ENCODE measurements at places on chromosomes 3 and 15. TPM values are rescaled to one million over a fixed set of nuclear protein-coding genes. Genes with fewer than 3 reads are reported as not detected.

DNA sequence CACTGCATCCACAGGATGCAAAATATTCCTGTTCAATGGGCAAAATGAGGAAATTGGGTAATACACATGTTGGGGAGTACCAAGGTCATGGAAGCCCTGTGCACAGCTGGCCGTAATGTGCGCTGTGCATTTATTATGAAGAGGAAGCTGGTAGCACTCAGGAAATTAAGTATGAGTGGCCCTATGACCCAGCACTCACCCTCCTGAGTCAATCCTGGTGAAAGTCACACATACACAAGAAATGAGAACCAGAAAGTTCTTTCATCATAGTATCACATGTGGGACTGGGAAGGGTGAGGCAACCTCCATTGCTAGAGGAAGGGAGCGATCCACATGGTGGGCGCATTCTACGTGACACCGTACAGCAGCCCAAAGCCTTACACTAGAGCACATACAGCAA, 11.4 kb upstream of the PRR20G start:
- no peak overlapping the region for H3K4me3 ChIP-seq
- no peaks in the 10 kb centered on the region for H3K36me3 ChIP-seq
- H3K27me3 ChIP-seq, result no peaks in the 10 kb centered on the region
- H3K4me1 ChIP-seq, result peaks cover 2% of the 10 kb centered on the region

Gene EPHB3
- 2.2 TPM for polyA plus RNA-seq

Gene RARB
- 0.06 TPM for polyA plus RNA-seq

GRCh38 chr15:44092221-44092620, 102.8 kb downstream of the FRMD5 start:
- no peak overlapping the region for H3K27ac ChIP-seq
- H3K4me1 ChIP-seq, result peaks cover 25% of the 10 kb centered on the region
- DNase-seq, result no peak
- H3K27me3 ChIP-seq, result no peaks in the 10 kb centered on the region

DNA sequence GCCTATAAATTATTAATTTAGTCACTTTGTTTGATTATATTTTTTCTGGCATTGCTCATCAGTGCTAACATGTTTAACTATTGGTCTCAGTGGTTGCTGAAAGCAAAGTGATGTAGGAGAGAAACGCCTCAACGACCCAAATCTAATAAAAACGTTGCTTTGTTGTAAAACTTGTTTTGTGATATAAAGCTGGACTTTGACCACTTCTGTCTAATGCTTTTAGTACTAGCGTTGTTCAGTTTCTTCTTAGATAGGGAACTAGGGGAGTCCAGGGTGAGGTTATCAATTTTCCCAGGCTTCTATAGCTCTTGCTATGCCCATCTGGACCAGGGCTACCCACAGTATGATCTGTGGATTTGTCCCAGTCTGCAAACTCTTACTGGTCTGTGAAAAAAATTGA, 80.6 kb upstream of the TBC1D5 start:
- H3K4me3 ChIP-seq, result no peak overlapping the region
- no peaks in the 10 kb centered on the region for H3K36me3 ChIP-seq
- H3K27me3 ChIP-seq, result no peaks in the 10 kb centered on the region
- DNase-seq, result no peak
- H3K4me1 ChIP-seq, result no peaks in the 10 kb centered on the region

DNA sequence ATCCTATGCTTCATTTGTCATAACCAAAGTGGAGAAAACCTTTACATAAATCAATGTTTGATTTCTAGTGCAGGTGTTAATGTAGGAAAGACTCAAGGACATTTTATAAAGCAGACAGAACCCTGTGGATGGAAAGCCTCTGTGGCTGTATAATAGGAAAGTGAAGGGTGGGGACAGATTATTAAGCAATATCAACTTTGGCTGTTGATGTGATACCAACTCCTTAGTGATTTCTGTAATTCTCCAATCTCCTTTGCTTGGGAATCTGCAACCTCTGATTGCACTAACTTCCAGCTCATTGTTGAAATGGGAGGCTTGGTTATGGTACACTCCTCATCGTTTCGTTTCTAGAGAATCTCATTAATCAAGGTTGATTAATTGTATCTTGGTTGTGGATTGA, 29.3 kb upstream of the ADGRG7 start:
- DNase-seq, result no peak
- H3K27me3 ChIP-seq, result no peaks in the 10 kb centered on the region
- H3K4me3 ChIP-seq, result no peak overlapping the region
- no peak overlapping the region for H3K27ac ChIP-seq

- H3K27me3 ChIP-seq, result peaks cover 74% of the 10 kb centered on the region
- no peak for DNase-seq
- H3K27ac ChIP-seq, result no peak overlapping the region
- H3K36me3 ChIP-seq, result no peaks in the 10 kb centered on the region
- H3K4me3 ChIP-seq, result no peak overlapping the region
Observed at GRCh38 chr15:59993041-59993750, 10.9 kb upstream of the FOXB1 start.

Gene FETUB
- 0.25 TPM for polyA plus RNA-seq

DNA sequence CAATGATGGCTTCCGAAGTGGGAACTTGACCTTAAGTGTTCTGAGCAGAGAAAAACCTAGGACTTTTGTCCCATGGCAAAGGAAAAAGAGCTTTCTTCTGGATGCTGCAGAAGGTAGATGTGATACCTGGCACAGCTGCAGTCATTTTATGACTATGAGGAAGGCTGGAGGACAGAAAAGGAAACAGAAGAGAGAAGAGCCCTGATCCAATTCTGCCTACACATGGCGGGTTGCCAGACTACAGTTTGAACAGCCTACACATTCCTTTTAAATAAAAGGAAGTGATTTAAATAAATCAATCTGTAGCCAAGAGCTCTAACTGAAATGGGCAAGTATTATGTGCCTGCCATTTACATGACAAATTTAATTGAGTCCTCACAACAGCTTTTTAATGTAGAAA, 43.6 kb upstream of the CHRNB4 start:
- no peak overlapping the region for H3K27ac ChIP-seq
- peaks cover 7% of the 10 kb centered on the region for H3K4me1 ChIP-seq
- H3K4me3 ChIP-seq, result no peak overlapping the region
- H3K27me3 ChIP-seq, result no peaks in the 10 kb centered on the region

Gene CELSR3
- polyA plus RNA-seq, result 0.25 TPM

DNA sequence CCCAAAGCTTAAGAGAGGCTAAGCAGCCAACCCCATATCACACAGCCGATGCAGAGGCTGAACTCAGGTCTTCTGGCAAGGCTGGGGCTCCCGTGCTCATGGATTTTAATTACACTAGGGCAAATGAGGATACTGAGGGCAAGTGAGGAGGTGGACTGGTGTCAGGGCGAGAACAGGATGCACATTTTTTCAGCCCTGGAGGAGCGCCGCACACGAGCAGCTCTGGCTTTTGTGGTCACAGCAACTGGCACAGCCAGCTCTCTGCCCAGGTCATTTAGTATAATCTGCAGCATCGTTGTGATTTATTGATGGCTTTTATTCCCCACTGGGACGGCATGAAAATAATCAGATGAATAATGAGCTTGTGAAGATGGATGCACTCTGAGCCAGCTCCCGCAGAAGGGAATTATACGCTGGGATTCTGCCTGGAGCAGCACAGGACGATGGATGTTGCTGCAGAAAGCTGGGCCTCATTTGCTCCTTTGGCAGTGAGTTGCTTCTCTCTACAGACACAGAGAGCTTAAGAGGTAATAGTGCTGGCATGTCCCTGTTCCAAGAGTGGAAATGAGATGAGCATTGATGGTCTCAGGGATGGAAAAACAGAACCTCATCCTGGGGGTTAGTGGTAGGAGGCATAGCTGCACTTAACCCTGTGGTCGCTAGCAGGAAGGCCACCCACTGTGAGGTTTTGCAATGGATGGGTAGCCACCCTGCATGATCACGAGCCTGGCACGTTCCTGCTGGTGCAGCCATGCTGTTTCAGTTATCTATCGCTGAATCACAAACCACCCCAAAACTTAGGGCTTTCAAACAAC, 135.4 kb downstream of the UACA start:
- DNase-seq, result no peak
- no peaks in the 10 kb centered on the region for H3K36me3 ChIP-seq
- peaks cover 32% of the 10 kb centered on the region for H3K27me3 ChIP-seq
- no peak overlapping the region for H3K27ac ChIP-seq

Gene TRH
- not detected for polyA plus RNA-seq

GRCh38 chr3:169457807-169458697, 205.5 kb downstream of the MECOM start:
- H3K4me1 ChIP-seq, result peaks cover 35% of the 10 kb centered on the region
- no peak overlapping the region for H3K4me3 ChIP-seq
- DNase-seq, result no peak
- H3K36me3 ChIP-seq, result no peaks in the 10 kb centered on the region
- no peaks in the 10 kb centered on the region for H3K27me3 ChIP-seq

DNA sequence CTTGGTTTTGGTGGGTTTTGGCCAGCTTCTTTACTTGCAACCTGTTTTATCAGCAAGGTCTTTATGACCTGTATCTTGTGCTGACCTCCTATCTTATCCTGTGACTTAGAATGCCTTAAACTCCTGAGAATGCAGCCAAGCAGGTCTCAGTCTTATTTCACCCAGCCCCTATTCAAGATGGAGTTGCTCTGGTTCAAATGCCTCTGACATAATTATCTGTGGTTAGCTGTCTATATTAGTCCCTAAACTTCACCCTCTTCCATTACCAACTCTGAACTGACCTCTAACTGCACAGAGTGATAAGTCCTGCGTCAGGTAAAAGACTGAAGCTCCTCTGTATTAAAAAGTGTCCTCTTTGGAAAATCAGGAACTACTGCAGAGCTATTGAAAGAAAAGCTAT, 61.9 kb upstream of the CD96 start:
- no peak for DNase-seq
- H3K4me1 ChIP-seq, result no peaks in the 10 kb centered on the region
- no peak overlapping the region for H3K4me3 ChIP-seq
- no peaks in the 10 kb centered on the region for H3K36me3 ChIP-seq

DNA sequence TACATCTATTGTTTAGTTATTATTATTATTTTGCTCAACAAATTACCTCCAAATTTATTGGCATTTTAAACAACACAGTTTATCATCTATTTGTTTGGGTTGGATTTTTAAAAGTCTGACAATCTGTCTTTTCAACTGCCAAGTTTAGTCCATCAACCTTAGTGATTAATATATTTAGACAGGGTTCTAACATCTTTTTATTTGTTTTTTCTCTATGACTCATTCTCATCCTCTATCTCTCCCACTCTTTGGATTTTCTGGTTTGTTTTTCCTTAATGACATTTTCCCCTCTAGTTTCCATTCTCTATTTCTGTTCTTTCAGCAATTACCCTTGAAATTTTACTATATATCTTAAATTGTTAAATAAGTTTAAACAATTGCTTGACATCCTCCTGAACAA, 41.9 kb downstream of the EMC4 start:
- no peak for DNase-seq
- H3K36me3 ChIP-seq, result no peaks in the 10 kb centered on the region
- no peak overlapping the region for H3K27ac ChIP-seq
- H3K27me3 ChIP-seq, result no peaks in the 10 kb centered on the region
- no peaks in the 10 kb centered on the region for H3K4me1 ChIP-seq
- no peak overlapping the region for H3K4me3 ChIP-seq

DNA sequence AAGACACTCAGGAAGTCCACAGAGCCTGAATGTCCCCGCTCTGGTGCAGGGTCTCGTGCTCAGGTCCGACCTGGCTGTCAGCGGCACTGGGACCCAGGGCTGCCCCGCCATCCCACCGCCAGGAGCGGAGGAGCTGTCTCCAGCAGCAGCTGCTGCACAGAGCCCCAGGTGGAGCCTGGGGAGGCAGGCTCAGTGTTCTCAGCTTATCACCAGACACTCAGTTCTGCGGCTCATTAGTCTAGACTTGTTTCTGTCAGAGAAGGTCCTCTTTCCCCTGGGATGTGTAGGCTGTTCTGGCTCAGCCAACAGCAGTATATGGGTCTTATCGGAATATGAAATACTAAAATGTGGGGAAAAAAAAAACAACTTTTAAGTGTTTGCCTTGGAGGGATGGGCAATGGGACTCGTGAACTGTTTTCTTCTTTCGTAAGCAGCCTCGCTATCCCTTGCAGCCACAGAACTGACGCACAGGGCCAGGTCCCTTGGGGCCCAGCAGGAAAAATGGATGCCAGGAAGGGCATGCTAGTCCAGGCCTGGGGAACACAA, 75.9 kb downstream of the KLF13 start:
- no peaks in the 10 kb centered on the region for H3K27me3 ChIP-seq
- H3K27ac ChIP-seq, result peak overlapping the region; percentile 0
- DNase-seq, result no peak
- H3K4me1 ChIP-seq, result peaks cover 49% of the 10 kb centered on the region
- no peak overlapping the region for H3K4me3 ChIP-seq

Gene LINGO1
- polyA plus RNA-seq, result 0.06 TPM

DNA sequence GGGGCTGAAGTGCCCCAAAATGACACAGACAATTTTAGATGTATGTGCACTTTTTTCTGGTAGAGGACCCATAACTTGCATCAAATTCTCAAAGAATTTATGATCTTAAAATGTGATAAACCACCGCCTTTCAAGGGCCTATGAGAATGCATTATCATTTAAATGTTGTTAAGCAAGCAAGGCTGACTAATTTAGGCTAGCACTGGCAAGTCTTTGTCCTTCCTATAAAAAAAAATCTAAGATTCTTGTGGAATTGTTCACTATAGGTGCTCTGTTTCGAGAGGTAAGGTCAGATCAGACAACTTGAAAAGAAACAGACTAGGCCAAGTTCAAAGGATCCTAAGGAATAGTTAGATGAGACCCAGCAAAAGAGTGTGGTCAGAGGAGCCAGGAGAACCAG, 128.9 kb upstream of the PHLDB2 start:
- H3K27ac ChIP-seq, result peak overlapping the region; percentile 95
- H3K4me3 ChIP-seq, result no peak overlapping the region
- H3K4me1 ChIP-seq, result peaks cover 47% of the 10 kb centered on the region
- H3K36me3 ChIP-seq, result peaks cover 4% of the 10 kb centered on the region
- no peak for DNase-seq

Gene DUOX1
- 32.5 TPM for polyA plus RNA-seq

GRCh38 chr15:81003097-81003350, 2.3 kb downstream of the TLNRD1 start:
- DNase-seq, result no peak
- H3K36me3 ChIP-seq, result peaks cover 11% of the 10 kb centered on the region
- H3K27me3 ChIP-seq, result no peaks in the 10 kb centered on the region
- H3K4me3 ChIP-seq, result no peak overlapping the region
- no peak overlapping the region for H3K27ac ChIP-seq

Gene CFAP100
- polyA plus RNA-seq, result not detected

Gene FOXL2
- polyA plus RNA-seq, result 0.57 TPM

DNA sequence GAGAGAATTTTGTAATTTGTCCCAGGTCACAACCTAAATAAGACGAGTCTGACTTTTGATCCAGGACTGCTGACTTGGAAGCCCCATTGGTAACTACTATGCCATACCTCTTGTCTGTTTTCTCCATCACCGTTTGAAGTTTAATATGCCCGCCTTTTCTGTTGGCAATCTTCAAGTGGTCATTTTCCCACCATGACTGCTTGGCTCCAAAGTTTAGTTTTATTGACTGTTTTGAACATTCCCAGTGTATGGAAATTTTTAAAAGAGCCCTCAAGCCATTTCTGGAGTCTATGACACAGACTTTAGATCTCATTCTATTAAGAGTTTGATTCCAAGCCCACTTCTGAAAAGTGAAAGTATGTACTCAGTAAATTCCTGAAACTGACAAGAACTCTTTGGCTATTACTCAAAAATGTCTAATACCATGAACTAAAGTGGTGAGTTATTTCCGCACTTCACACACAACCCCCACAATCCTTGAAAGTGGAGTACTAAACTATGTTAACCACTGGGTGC, 136.7 kb upstream of the ADAMTS9 start:
- DNase-seq, result no peak
- H3K4me3 ChIP-seq, result no peak overlapping the region
- H3K27me3 ChIP-seq, result no peaks in the 10 kb centered on the region
- no peaks in the 10 kb centered on the region for H3K4me1 ChIP-seq
- no peak overlapping the region for H3K27ac ChIP-seq

GRCh38 chr3:41405466-41405865, 206.2 kb downstream of the CTNNB1 start:
- H3K4me1 ChIP-seq, result peaks cover 2% of the 10 kb centered on the region
- H3K36me3 ChIP-seq, result no peaks in the 10 kb centered on the region
- no peak for DNase-seq
- no peak overlapping the region for H3K27ac ChIP-seq
- H3K27me3 ChIP-seq, result no peaks in the 10 kb centered on the region
- no peak overlapping the region for H3K4me3 ChIP-seq

Data from keratinocyte (primary cell).